Stimulated activated CD8-positive, alpha-beta memory T cell treated with anti-CD3 and anti-CD28 coated beads, Interleukin-4, amount 100 ng/mL, for 24 hours (primary cell): ENCODE measurements at places on chromosomes 6 and 20.

DNA sequence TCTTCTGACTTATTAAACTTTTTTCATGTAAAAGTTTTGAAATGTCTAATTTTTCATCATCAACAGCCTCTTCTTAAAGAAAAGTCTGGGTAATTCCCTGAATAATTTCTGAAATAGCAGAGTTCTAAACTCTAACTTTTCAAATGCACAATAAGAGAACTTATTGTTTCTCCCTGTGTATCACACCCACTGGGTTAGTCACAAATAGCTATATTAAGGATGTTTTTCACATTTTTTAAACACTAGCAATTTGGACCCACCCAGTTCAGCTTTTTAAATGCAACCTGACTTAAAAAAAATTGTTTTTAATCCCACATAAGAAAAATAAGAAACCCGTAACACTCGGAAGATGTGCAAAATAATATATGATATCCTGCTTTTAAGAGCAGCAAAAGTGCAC is 61.4 kb upstream of the UTRN start:
- no peak for DNase-seq

DNA sequence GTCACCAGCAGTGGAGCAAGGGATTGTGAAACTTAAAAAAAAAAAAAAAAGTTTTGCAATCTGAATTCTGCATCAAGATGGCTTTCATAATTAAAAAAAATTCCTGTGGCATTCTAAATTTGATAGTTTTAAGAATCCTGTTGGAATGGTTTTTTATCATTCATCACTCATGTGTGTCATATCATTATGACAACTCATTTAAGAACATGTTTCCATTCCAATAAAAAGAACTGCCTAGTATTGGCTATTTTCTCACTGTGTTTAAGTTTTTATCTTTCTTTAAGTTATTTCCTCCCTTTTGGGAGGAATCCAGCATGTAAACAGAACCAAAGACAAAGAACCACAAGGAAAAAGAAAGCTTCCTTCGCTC is 26.2 kb upstream of the RHAG start:
- no peak for DNase-seq

GRCh38 chr6:56988145-56988544 is 33.2 kb downstream of the BEND6 start:
- DNase-seq, result no peak

DNA sequence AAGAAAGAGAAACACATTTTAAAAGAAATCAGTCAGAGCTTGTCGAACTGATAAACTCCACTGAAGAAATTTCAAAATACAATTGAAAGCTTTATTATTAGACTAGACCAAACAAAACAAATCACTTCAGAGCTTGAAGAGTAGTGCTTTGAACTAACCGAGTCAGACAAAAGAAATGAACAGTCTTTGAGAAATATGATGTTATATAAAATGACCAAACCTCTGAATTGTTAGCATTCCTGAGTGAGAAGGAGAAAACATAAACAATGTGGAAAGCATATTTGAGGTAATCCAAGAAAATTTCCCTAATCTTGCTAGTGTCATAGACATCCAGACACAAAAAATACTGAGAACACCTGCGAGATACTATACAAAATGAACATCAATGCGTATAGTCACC is 13.2 kb upstream of the CST4 start:
- DNase-seq, result no peak

GRCh38 chr6:9186148-9186547 is 750.8 kb upstream of the SLC35B3 start:
- DNase-seq, result no peak

DNA sequence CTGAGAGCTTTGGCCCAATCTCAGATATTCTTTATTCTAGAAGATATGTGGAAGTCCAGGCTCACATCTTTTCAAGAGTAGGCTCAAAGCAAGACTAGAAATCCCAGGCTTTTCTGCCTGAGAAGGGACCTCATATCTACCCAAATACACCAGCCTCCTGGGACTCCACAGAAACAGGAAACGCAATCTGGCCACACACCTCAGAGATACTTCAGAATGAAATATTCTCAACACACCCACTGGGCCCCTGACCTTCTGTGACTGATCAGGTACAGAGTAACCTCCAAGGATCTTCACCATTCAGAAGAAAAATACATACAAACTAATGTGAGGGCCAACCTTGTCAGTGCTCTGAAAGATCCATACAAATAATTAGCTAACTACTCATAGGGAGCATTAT is 183.2 kb downstream of the HIVEP2 start:
- no peak for DNase-seq

DNA sequence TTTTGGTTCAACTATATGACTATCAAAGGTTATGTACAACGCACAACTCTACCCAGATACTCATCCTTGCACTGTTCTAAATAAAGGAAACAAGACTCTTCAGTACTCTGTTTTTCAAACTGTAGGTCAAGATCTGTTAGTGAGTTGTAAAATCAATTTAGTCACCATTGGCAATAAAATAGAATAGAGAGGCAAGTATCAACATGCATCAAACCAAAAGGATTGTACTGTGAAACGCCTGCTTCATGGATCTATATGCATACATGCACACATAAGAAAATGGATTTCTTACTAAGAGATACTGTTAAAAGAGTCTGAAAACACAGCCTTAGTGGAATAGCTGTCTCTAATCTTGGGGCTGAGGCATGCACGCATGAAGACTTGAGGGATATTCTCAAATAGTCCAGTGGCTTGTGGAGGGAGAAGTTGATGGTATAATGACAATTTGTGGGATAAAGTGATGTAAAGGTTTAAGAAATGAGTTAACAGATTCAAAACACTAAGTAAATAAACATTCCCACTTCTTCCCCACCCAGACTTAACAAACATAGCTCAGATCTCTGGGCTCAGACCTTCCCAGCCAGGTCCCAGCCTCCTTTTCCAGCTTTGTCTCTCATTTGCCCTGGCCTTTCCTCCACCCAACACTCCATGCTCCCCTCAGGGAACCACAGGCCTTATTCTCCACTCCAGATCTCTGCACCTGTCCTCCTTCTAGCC is 10.7 kb upstream of the LZTS3 start:
- no peak for DNase-seq

- no peak for DNase-seq
Observed at GRCh38 chr6:90264561-90264960, 32.1 kb downstream of the BACH2 start.

DNA sequence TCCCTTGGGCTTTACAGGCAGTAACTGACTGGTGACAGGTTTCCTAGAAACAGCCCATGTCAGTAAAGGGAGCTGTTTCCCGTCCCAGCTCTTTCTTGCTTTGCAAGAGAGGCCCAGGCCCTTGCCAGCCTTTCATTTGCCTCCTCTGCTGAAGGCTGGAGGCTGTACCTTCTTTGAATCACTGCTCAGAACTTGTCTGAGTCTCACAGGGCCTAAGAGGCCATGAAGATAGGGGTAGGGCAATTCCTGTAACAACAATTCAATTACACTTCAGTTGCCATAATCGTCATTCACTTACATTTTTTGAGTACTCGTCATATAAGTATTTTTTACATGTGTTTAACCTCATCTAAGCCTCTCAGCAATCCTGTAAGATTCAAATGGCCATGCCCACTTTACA is 25.9 kb upstream of the MAFB start:
- DNase-seq, result no peak

GRCh38 chr6:21455071-21455470 is 138.5 kb upstream of the SOX4 start:
- DNase-seq, result no peak

DNA sequence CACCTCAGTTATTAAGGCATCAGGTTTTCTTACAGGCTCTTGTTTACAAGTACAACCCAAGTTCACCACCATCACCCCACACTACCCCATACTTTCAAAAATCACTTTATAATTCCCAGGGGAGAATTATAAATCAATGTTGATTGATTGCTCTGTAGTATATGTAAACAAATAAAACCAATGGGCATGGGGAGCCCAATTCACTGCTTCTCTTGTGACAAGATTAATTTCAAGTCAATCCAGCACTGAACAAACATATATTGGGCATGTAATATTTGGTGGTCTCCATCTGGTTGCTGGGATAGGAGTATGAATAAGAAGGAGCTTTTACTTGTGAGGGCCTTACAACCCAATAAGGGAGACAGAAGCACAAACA is 95.8 kb downstream of the CLVS2 start:
- no peak for DNase-seq

DNA sequence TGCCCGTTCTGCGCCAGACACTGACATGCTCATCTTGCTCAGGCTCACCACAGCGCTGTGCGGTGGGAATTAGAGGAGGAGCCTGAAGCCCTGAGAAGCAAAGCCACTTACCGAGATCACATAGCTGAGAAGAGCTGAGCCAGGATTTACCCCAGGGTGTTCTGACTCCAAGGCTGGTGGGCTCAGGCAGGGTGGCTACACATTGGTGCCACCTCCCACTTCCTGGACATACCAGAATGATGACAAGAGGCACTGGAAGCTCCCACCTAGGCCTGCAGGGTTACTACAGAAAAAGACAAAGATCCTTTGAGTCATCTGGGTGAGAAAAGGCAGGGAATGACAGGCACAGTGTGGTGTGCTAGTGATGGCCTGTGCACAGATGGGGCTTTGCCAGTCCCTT is 24.4 kb upstream of the FKBP1A start:
- DNase-seq, result no peak

DNA sequence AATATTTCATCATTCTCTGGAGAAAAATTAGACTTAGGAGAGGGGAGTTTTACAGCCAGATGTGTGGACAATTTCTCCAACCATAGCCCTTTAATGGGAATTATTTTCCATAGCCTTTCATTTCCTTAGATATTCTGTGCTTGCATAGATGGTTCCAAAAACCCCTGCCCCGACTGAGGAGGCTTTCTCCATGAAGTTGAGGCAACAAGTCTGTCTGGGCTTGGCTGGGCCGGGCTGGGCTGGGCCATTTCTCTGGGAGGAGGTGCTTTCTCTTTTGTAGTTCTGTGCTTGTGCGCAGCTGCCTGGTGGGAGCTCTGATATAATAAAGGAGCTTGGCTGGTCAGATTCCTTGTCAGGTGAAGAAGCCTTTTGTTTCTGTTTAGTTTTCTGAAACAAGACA is 71.4 kb downstream of the SOBP start:
- DNase-seq, result no peak

- DNase-seq, result no peak
Observed at GRCh38 chr6:82910395-82910794, 155.2 kb downstream of the UBE3D start.

- DNase-seq, result no peak
Observed at GRCh38 chr6:132404330-132404729, 3.1 kb upstream of the MOXD1 start.

GRCh38 chr6:170193326-170193821 is 97.5 kb downstream of the DLL1 start:
- DNase-seq, result no peak

- no peak for DNase-seq
Observed at GRCh38 chr6:114064862-114065261, 93.9 kb upstream of the HDAC2 start.

GRCh38 chr6:71045296-71045695 is 88.4 kb upstream of the B3GAT2 start:
- DNase-seq, result no peak

GRCh38 chr6:127547904-127548649 is 28.9 kb upstream of the C6orf58 start:
- no peak for DNase-seq

- DNase-seq, result no peak
Observed at GRCh38 chr20:25586877-25587276, 1.5 kb upstream of the NINL start.

DNA sequence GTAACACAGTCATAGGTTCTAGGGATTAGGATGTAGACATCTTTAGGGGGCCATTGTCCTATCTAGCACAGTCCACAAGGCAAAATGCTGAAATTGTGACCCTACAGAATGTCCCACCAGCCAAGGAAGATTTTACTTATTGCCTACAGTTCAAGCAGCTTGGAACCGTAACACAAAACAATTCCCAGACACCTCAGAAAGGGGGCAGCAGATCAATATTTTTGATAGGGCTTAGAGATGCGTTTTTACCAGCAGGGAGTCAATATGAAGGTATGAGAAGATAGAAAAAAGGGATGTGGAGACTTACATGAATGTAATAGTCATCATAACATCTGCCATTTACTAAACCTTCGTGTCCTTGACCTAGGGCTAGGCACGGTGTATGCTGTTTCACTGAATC is 81.0 kb downstream of the TMEM170B start:
- no peak for DNase-seq

DNA sequence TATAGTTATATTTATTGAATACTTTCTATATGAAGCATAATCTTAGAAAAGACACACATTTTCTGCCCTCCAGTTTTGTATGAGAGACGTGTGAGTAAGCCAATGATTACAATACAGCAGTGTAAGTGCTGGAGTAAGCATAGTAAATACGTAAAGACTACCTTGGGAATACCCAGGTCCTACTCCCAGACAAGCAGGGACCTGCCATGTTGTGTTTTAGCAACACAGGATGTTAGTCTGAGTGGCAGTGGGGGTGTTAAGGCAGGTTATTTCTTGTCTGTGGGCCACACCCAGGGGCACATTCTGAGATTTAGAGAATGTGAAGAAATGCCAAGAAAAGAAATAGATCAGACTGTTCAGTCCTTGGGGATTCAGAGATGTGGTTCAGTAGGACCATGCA is 34.3 kb upstream of the RNF144B start:
- no peak for DNase-seq

- no peak for DNase-seq
Observed at GRCh38 chr6:4167123-4167522, 31.7 kb upstream of the ECI2 start.

DNA sequence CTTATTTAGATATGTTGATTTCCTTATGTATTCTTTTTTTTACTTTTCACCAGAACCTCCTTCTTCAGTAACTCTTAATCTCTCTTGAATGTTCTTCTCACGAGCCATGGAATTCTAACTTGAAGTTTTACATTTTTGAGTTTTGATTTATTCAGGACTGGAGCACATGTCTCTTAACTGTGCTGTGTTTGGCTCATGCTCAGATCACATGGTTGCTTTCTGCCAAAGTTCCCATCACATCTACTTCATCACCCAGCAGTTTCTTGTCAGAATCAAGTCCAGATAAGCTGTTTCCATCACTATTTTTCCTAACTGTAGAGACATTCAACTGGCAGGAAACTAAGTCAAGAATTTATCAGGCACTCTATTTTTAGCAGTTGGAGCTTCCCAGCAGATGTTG is 31.7 kb downstream of the SLC35A1 start:
- no peak for DNase-seq

- no peak for DNase-seq
Observed at GRCh38 chr6:104640150-104640700, 219.5 kb downstream of the HACE1 start.

- DNase-seq, result no peak
Observed at GRCh38 chr20:61295249-61295648, 43.2 kb downstream of the CDH4 start.

DNA sequence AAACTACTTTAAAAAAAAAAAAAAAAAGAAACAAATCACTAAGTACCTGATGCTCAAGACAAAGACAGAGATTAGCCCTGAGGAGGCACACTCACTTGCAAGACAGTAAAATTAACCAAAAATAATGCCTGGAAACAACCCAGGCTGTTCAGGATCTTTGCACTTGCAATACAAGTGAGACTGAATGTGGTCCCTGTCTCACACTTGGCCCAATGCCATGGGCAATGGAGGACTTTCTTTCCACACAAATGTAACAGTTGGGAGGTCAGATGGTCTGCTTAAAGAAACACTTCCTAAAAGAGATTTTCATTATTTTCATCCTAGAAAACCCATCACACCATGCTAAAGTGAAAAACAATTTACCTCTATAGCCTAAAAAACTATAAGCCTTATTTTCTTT is 16.2 kb downstream of the STAU1 start:
- DNase-seq, result no peak
